ENCODE measurements at places on chromosomes 3 and 15.

- DNase-seq = no peak
Observed at GRCh38 chr3:49519916-49520385, 34.3 kb upstream of the BSN start.

- DNase-seq = no peak
Observed at GRCh38 chr3:152797751-152798432, 37.0 kb upstream of the P2RY1 start.

DNA sequence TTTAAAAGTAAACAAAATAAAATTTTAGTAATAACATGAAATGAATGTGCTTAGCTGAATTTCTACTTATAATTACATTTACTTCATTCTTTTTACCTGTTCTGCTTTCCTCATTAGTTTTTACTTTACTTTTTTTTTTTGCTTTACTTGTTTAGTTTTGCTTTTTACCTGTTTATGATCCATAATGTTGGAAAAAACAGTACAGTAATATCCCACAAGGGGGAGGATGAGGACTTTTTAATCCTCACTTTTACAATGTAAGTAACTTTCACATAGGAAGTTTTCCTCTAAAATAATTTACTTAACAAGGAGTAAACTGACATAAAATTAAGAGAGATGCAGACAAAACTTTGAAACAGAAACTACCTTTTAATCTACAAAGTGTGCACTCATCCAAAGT is 268.7 kb downstream of the TBC1D5 start:
- no peak for DNase-seq

DNA sequence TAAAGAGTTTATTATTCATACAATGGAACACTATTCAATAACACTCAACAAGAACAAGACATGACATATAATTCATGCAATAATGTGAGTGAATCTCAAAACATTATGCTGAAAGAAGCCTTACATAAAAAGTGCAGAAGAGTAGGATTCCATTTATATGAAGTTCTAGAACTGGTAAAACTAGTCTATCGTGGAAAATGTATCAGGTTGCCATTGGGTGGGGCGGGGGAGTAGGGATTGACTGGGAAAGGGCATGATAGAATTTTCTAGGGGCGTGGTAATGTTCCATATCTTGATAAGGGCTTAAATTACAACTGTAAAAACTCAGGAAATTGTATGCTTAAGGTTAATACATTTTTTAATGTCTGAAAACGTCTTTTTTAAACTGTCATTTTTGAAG is 247.9 kb downstream of the SATB1 start:
- DNase-seq = no peak

DNA sequence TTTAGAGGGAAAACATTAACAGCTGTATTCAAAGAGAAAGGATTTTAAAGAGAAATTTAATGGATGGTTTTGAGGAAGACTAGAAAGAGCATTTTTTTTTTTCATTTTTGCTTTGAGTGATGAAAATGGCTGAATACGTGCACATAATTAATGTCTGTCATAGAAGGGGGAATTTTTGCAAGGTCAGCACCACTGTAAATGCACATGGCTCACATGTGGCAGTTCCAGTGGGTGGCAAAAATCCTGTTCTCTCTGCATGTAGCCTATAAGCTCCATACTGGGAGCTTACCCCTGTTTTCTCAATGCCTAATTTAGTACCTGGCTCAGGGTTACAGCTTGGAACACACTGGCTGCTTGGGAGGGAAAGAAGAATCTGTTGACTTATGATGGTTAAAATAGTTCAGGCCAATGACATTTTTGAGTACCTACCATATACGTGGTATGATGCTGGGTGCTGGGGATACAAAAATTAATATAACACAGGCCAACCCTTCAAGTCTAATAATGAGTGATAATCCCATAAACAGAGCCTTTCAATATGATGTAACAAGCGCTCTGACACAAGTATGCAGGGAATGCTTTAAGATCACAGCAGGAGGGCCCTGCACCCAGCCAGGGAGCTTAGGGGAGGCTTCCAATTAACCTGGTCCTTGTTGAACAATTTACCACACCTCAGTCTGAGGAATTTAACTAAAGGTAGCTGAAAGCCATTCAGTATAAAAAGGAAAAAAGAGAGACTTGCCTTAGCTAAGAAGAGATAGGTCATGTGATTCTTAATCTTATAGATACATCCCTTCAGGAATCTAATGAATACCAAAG is 33.0 kb downstream of the HSPBAP1 start:
- DNase-seq = no peak

DNA sequence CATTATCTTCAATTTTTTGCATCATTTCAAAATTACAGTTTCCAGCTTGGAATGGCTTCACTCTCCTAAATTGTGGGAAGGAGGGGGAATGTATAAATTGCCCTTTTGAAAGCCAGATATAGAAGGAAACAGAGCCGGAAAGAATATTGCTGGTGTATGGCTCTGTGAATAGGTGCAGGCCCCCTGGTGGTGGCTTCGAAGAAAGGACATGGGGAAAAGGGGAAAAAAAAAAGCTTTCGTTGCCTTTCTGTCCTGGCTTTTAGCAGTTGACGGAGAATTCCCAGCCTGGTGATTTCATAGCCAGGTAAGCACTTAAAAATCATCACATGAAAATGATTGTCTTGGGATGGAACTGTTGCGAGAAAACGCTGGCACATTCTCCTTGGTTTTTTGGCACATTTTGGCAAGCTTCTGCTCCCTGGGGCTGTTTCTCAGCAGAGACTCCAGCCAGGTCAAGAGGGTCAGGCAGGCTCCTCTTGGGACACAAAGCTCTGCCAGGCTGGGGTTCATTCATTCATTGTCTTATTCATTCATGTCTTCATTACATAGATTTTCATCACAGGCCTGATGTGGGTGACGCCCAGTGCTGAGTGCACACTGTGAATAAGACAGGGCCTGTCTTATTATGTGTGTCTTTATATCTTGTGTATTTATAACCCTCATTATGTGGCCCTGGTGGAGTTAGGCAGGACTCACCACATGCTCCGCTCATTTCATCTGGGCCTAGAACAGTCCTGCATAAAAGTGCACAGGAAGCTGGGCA is 300.0 kb upstream of the TPM1 start:
- peak; percentile 76 for DNase-seq

GRCh38 chr3:187025656-187026316 is 95.5 kb downstream of the ST6GAL1 start:
- no peak for DNase-seq

DNA sequence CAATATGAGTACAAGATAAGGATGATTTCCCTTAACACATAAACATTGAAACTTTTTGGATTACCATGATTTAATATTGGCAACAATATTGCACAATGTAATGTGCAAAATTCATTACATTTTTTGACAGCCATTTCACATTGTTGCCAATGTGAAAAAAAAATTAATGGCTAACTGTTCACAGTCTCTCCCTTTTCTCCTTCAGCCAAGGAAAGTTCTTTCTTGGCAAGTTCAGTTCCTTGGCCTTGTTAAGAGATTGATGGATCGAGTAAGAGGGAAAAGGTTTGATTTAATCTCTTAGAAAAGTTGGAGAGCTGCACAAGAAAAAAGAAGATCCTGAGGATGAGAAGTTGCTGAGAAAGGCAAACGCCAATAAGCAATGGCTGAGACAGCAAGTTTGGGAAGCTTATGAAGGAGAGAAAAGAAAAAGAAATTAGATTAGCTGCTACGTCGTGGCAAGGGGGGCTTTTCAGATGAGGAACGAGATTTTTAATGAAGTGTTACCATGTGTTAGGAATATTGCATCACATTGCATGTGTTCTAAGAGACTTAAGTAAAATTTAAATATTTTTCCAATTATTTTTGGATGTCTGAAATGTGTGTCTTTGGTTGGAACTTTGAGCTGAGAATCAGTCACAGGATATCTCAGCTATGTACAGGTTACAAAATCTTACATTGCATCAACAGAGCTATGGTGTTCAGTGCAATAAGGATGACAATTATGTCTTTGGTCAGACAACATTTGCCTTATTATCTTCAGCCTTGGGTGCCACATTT is 61.4 kb upstream of the ZNF280D start:
- DNase-seq = no peak

- no peak for DNase-seq
Observed at GRCh38 chr15:68234060-68234459, 4.5 kb upstream of the CLN6 start.

DNA sequence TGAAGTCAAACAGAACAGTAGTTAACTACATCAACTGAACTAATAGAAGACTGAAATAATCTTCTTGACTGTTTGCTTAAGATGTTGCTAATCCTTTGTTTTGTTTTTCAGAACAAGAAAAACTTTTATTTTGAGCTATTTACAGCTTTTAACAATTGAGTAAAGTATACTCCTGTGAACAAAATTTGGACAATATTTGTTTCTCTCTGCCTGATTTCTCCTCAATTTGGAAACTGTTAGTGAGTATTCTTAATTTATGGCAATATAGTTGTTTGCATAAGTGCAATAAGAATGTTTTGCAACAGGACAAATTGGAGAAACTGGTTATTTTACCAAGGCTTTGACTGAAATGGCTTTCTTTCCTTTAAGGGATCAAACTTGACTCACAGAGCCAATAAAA is 36.5 kb upstream of the ENTPD3 start:
- no peak for DNase-seq

DNA sequence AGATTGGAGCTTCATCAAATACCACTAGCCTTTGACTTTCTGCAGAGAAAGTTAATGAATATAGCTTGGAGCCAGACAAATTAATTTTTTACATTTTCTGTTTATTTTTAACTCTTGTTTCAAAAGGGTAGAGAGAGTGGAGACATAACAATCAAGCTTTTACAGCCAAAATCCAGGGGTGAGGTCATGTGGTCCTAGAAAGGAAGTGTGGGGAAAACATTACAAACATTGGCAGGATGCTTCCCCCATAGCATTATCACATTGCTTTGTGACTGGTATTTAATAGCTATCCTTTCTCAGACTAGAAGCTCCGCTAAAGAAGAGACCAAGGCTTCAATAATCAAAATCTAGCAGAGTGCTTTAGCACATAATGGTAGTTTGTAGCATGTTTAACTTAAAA is 46.4 kb upstream of the PHLDB2 start:
- DNase-seq = peak; percentile 22
